Left forelimb (tissue), 1 donor: ENCODE measurements at places on chromosomes 13 and 19.

GRCh38 chr13:40181203-40181845, 485.1 kb downstream of the FOXO1 start:
- no peak for DNase-seq

DNA sequence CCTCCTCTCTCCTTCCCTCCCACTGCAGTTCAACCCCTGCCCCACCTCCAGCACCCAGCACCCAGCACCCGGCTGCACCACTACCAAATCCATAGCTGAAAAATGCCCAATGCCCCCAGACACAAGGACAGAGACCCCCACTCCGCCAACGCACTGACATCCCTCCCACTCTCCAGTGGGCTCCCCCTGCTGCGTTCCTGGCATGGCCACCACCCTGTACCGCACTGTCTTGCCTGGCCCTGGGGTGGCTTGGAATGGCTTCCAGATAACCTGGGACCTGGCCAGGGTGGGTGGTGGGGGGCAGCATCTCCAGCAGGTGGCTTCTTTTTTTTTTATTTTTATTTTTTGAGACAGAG, 5.8 kb upstream of the MKNK2 start:
- no peak for DNase-seq

- no peak for DNase-seq
Measured at GRCh38 chr13:50228527-50228926, 213.3 kb downstream of the KCNRG start.

- DNase-seq = no peak
Measured at GRCh38 chr13:109366525-109366924, 419.9 kb downstream of the IRS2 start.

- no peak for DNase-seq
Measured at GRCh38 chr19:35395382-35396199, 24.7 kb downstream of the GPR42 start.
